GM23338 (cell line): ENCODE measurements at places on chromosomes 2 and 18. TPM values are rescaled to one million over a fixed set of nuclear protein-coding genes. Genes with fewer than 3 reads are reported as not detected.
A peak's percentile ranks its signal among the peaks of the same experiment; 100 is the strongest.

PSMA8 gene
- not detected in 2 replicates for total RNA-seq

SCN1A gene
- total RNA-seq, result 1.2 and 2.1 TPM in 2 replicates

KCNK3 gene
- 0.19 TPM in 1 of 2 replicates, not detected in the other for total RNA-seq

KATNAL2 gene
- 7.7 and 11.8 TPM in 2 replicates for total RNA-seq

- H3K27ac ChIP-seq, result no peak overlapping the region
- H3K27me3 ChIP-seq, result no peaks in the 10 kb centered on the region
- H3K36me3 ChIP-seq, result no peaks in the 10 kb centered on the region
- H3K4me1 ChIP-seq, result no peaks in the 10 kb centered on the region
- no peak overlapping the region for H3K4me3 ChIP-seq
These were observed 330.5 kb downstream of the KCNS3 start for GRCh38 chr2:18208956-18209355.

GRCh38 chr2:176582990-176583481, 313.8 kb downstream of the MTX2 start:
- H3K27ac ChIP-seq, result no peak overlapping the region
- no peak overlapping the region for H3K4me3 ChIP-seq
- no peaks in the 10 kb centered on the region for H3K36me3 ChIP-seq

- H3K4me3 ChIP-seq, result no peak overlapping the region
- no peaks in the 10 kb centered on the region for H3K36me3 ChIP-seq
- H3K4me1 ChIP-seq, result peaks cover 38% of the 10 kb centered on the region
- H3K27me3 ChIP-seq, result no peaks in the 10 kb centered on the region
- peak; percentile 18 for DNase-seq
These were observed 392.8 kb upstream of the ACVR2A start for GRCh38 chr2:147451902-147452515.

DNA sequence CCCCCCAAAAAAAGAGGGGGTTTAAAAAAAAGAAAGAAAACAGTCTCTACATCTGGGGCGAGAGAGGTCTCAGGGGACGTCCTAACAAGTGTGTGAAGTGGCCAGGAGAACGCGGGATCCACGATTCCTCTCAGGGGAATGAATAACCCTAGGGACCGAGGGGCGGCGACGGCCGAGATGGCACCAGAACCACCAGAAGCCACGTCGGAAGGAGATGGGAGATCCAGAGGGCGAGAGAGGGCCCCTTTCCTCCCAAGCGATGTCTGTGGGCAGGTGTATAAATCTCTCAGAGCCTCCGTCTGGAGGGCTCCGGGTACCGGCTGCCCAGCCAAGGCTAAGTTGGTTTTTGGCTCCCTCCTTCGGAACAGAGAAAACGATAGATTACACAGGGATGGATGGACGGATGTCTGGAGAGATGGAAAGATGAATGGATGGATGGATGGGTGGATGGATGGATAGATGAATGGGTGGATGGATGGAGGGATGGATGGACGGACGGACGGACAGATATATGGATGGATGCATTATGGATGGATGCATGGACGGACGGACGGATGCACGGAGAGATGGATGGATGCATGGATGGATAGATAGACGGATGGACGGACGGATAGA, 1.7 kb downstream of the EPHA4 start:
- peaks cover 28% of the 10 kb centered on the region for H3K4me1 ChIP-seq
- peak overlapping the region; percentile 93 for H3K4me3 ChIP-seq
- H3K27me3 ChIP-seq, result peaks cover 72% of the 10 kb centered on the region
- no peaks in the 10 kb centered on the region for H3K36me3 ChIP-seq

DNA sequence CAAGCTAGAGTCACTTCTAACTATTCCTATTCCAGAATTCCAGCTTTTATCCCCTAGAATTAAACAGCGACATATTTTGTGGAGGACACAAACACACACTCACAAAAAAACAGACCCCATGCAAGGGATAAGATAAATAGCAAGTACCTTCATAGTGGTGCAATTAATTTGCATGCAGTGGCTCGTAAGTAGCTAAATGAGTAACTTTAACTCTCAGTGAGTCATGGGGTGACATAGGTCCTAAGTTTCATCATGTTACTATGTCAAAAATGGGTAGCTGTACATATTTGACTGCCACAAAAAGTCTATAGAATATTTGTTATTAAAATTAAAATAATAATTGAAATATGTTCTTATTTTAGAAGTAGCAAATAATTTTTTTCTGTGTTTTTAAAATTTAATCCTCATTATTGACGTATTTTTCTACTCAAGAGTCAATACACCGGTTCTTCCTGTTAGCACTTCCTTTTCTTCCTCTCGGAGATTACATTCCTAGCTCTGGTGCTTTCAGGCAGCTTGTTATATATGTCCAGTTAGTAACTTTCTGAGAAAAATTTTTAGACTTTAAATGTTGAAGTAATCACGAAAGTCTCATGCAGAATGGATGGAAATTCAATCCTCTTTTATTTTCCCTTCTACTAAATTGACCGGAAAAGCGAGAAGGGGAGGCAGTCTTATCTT, 247.0 kb downstream of the KCNH7 start:
- no peak for DNase-seq
- no peaks in the 10 kb centered on the region for H3K4me1 ChIP-seq
- no peaks in the 10 kb centered on the region for H3K27me3 ChIP-seq

- no peaks in the 10 kb centered on the region for H3K4me1 ChIP-seq
- DNase-seq, result no peak
- no peak overlapping the region for H3K4me3 ChIP-seq
These were observed 46.2 kb downstream of the LHCGR start for GRCh38 chr2:48709096-48710034.

GRCh38 chr2:96509114-96509846, 4.1 kb upstream of the NEURL3 start:
- no peak overlapping the region for H3K27ac ChIP-seq
- peak; percentile 93 for DNase-seq
- no peaks in the 10 kb centered on the region; the same call in 1 of the 2 replicates for H3K36me3 ChIP-seq
- peaks cover 3% of the 10 kb centered on the region; the same call in 1 of the 2 replicates for H3K4me1 ChIP-seq
- H3K27me3 ChIP-seq, result peaks cover 10% of the 10 kb centered on the region

- peaks cover 4% of the 10 kb centered on the region; the same call in 1 of the 2 replicates for H3K4me1 ChIP-seq
- no peaks in the 10 kb centered on the region for H3K36me3 ChIP-seq
- H3K4me3 ChIP-seq, result no peak overlapping the region
- no peaks in the 10 kb centered on the region for H3K27me3 ChIP-seq
- DNase-seq, result peak; percentile 50
These were observed 185.0 kb downstream of the ANAPC1 start for GRCh38 chr2:111698743-111699554.

- peaks cover 16% of the 10 kb centered on the region for H3K4me1 ChIP-seq
- DNase-seq, result no peak
- no peak overlapping the region for H3K27ac ChIP-seq
- H3K27me3 ChIP-seq, result no peaks in the 10 kb centered on the region
- H3K4me3 ChIP-seq, result no peak overlapping the region
These were observed 36.9 kb downstream of the TRAK2 start for GRCh38 chr2:201414099-201415023.
